ENCODE measurements at places on chromosomes 2 and 18.

DNA sequence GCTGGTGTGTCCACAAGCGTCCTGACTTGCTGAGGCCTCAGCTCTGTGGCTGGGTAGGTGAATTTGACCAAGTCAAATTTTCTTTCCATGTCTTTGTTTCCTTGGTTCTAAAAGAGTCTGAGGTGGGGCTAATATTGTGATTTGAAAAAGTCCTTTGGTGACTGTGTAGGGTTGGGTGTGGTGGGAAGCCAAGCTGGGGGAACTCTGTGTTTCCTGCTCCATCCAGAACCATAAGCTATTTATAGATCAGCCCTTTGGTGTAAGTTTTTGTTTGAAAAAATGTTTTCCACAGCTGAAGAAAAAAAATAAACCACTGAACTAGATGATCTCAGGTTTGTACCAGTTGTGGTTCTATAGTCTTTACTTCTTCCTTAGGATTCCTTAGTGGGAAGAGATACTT lies 462.7 kb downstream of the TGIF1 start:
- no peak for DNase-seq

GRCh38 chr18:48863432-48864065 lies 87.2 kb downstream of the SMAD7 start:
- DNase-seq, result no peak

DNA sequence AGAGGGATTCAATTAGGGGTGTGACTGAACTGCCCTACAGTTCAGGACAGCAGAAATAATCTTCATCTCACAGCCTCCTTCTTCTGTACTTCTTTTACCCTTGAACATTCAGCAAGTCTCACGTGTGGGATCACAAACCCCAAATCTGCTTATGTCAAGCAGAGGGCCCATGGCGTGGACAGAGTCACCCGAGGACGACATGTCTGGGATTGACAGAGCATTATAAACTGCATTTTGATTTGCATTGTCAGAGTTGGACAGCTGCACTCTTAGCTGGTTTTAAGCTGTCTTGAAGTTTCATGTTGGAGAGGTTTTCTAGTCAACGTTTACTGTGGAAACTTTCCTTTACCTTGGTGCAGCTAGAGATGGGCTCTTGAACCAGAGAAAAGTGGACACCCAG lies 26.4 kb downstream of the MGAT5 start:
- DNase-seq, result no peak

DNA sequence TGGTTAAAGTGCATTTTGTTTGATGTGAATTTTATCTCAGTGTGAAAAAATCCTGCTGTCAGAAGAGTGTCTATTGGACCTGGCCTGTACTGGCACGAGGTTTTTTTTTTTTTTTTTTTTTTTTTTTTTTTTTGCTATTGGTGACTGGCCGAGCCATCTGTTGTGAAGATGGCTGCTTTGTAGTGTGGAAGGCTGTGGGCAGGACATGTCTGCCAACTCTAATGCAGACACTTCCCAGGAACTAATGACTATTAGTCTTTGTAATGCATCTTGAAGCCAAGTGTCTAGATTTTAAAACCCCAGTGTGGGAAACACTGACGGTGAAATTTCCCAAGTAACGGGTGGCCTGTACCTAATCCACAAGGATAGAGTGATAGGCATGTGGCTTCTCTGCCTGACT lies 34.3 kb downstream of the ZAP70 start:
- no peak for DNase-seq

- DNase-seq, result no peak
Observed at GRCh38 chr2:186641132-186641806, 51.4 kb downstream of the ITGAV start.

DNA sequence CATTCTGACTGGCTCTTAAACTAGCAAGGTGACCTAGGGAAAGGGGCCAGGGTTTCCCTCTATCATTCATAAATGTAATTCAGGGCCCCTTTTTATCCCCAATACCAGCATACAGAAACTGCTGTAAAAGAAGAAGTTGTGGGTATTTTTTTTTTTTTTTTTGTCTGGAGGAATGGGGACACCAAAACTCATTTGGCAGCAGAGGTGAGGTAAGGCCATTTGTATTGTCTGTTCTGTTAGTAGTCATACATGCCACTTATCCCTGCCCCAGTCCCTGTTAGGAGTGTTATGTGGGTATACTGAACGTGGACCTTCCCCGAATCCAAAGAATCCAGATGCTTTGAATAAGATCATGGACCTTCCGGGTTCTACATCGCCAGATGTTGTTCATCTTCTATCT lies 1.7 kb downstream of the SEPTIN2 start:
- DNase-seq, result no peak

- no peak for DNase-seq
Observed at GRCh38 chr2:118669654-118670053, 177.8 kb downstream of the EN1 start.

GRCh38 chr18:39751161-39751560 lies 2185.6 kb upstream of the CELF4 start:
- DNase-seq, result no peak

DNA sequence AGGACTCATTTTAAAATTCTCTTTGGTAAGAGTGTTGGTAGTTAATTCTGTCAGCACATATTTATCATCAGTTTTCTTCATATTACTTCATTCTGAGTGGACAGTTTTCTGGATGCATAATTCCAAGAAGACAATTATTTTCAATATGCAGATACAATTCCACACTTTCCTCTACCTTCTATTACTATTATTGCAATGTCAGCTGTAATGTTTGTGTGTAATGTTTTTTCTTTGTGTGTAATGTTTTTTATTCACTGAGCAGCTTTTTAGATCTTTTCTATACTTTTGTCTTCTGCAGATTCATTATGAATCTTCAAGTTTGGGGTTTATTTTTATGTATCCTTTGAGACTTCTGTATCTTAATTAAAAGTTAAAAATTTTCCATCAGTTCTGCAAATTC lies 264.0 kb upstream of the VRK2 start:
- DNase-seq, result no peak

DNA sequence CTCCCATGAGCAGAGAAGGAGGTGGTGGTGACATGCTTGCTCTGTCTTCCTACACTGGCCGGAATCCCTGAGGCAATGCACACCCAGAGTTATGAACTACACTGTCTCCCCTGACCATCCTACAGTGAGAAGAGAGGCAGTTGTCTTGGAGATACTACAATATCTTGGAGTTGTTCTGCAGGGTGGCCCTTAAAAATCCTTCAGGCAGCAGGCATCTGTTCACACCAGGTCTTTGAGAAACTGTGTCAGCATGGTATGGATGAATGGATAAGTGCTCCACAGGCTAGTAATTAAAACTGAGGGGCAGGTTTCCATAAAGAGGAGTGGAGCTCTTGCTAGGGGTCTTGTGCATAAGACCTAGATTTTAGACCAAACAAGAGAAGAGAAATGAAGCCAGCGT lies 223.7 kb upstream of the COPS8 start:
- no peak for DNase-seq

GRCh38 chr2:189952536-189953109 lies 109.9 kb downstream of the MSTN start:
- no peak for DNase-seq

DNA sequence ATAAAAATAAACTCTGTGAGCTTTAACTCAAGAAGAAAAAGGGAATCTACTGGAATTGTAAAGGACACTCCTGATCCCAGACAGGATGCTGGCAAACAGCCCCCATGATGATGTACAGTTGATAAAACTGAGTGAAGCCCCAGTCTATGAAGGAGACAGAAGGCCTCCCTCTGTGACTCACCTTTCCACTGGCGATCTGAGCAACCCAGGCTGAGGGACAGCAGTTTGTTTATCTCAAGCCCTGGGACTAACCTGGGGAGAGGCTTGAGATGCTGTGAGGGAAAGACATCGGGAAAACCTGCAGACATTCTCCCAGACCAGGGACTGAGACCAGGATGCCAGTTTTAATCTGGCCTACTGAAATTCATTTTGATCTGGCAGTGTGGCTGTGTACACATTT lies 104.5 kb upstream of the CDH2 start:
- DNase-seq, result no peak

GRCh38 chr2:159738509-159739390 lies 26.4 kb downstream of the MARCHF7 start:
- DNase-seq, result no peak

- DNase-seq, result no peak
Observed at GRCh38 chr2:219611866-219612576, 14.4 kb downstream of the STK11IP start.

DNA sequence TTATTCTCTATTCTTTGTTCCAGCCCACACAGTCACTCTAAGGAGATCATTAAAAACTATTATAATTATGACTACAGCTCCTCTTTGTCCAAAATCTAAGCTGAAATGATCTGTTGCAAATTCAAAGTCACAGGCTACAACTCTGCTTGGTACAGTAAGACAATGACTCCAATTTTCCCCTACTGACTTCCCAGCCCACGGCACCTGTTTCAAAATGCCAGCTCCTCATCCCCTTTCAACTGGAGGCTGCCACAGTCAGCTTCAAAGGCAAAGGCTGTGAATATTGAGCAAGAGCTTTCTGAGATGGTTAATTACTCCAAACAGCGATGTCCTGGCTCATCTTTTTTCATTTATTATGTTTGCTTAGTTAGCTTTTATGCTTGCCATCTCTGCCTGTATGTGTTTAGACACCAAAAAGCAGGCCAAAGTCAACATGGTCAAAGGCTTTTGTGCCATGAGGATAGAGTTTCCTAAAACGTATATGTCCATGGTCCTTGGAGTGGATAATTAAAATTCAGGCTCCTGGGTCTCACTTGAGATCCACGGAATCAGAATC lies 141.1 kb downstream of the DOCK10 start:
- no peak for DNase-seq

- no peak for DNase-seq
Observed at GRCh38 chr2:44547718-44548117, 186.0 kb downstream of the CAMKMT start.

DNA sequence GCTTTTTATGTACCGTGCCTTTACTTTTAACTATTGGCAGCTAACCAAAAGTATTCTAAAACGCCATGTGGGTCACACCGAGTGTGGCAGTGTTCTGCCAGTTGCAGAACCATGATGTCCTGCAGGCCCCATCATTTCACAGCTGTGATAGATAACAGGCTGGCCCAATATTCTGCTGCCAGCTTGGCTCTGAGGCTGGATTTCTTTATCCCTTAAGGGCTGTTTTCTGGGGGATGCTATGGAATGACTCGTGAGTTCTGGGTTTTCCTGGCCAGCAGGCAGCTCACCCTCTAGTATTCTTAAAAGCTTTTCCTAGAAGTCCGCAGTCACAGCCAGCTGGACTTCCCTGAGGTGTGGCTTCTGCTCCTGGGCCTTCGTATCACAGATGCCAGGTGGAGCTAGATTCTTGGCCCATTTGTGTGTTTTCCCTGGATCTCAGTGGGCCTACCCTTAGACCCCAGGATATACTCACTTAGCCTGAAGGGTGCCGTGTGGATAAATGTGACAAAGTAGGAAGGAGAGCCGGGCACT lies 41.0 kb downstream of the FHOD3 start:
- DNase-seq, result no peak

DNA sequence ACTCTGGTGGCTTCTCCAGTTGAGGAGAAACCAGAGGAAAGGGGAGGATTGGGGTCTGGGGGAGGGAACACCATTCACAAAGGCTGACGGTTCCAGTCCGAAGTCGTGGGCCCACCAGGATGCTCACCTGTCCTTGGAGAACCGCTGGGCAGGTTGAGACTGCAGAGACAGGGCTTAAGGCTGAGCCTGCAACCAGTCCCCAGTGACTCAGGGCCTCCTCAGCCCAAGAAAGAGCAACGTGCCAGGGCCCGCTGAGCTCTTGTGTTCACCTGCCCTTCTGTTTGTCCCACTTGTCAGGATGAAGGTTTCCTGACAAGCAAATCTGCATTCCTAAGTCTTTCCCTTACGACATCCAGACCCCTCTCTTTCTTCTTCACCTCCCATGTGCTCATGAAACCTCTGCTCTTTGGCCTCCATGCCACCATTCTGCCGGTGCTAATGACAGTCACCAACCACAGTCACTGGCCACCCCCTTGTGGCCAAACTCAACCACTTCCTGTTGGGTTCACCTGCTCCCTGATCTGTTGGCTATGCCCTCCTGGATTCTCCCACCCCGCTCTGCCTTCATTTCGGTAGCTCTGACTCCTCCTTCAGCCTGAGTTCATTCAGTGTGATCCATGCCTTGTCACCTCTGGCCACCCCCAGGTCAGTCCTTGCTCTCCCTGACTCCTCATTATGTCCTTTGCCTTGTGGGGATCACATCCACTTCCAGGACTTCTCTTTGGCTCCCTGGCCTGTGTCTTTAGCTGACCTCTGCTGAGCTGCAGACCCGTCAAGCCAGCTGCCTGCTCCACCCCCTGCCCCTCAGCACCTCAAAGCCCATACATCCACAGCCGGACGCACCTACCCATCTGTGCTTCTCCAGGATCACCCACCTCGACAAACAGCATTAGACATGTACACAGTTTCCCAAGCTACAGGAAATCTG lies 17.6 kb downstream of the EMX1 start:
- no peak for DNase-seq

- no peak for DNase-seq
Observed at GRCh38 chr2:77147153-77147552, 375.0 kb downstream of the LRRTM4 start.

DNA sequence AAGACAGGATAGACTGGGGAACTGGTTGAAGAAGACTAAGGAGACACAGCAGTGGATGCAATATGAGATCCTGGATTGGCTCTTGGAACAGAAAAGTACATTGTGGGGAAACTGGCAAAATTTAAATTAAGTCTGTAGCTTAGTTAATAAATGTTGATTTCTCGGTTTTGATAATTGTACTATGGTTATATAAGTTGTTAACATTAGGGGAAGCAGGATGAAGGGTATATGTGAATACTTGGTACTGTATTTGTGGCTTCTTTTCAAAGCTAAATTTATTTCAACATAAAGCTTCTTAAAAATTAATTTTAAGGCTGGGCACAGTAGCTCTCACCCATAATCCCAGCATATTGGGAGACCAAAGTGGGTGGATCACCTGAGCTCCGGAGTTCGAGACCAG lies 103.8 kb downstream of the TMEM17 start:
- no peak for DNase-seq

DNA sequence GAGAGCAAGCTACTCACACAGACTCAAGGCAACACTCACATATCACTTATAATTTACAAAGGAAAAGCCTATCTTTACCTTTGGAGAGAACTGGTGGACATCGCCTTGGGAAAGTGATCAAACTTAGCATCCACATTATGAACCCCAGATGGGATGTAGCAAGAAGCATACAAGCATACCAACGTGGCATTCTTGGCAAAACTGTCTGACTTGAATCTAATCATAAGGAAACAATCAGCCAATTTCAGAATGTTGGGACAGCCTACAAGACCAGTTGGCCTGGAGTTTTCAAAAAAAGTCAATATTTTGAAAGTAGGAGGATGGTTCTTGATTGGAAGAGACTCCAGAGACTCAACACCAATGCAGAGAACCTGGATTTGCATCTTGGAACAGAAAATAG lies 79.1 kb upstream of the PMAIP1 start:
- DNase-seq, result no peak

- no peak for DNase-seq
Observed at GRCh38 chr2:6993229-6993640, 76.0 kb downstream of the RNF144A start.

DNA sequence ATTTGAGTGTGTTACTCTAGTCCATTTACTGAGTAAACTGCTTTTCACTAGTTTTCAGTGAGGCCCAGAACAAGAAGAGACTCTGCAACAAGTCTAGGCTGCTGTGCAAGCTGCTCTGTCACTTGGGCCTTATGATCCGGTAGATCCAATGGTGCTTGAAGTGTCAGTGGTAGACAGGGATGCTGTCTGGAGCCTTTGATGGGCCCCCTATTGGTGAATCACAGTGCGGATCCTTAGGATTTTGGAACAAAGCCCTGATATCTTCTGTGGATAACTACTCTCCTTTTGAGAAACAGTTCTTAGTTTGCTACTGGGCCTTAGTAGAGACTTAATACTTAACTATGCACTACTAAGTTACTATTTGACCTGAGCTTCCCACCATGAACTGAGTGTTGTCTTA lies 150.2 kb downstream of the TMEFF2 start:
- no peak for DNase-seq
